ENCODE measurements at places on chromosomes 12 and 14.

- DNase-seq = no peak
These were observed 8.7 kb downstream of the PGAM5 start for GRCh38 chr12:132719141-132719953.

DNA sequence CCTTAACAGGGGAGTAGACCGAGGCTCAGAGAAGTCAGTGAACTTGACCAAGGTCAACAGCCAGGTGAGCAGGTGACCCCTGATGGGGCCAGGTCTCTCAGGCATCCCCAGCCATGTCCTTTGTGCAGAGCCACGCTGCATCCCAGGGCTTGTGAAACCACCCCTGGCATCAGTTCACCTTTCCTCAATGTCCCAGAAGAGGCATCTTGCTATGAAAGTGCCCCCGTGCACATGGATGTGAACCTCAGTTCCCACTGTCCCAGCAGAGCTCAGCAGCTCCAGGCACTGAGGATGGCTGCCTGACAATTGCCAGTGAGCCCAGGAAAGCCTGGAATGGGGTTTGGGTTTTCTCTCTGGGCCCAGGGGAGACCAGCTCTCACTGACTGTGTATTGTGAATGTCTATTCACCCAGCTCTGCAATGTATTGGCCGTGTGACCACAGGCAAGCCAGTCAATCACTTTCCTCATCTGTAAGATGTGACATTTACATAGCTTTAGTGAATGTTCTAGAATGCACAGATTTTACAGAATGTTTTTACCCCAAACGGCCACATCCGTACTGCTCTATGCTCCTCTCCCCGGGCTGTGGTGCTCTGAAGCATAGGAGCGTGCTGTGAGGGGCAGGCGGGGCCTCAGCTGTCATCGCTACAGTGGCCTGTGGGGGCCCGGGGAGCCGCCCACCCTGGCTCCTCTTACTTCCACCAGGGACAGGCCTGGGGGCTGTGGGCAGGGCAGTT is 4.9 kb downstream of the CACNA2D4 start:
- peak; percentile 3 for DNase-seq

- DNase-seq = no peak
These were observed 90.4 kb downstream of the SRRM4 start for GRCh38 chr12:119071638-119072231.

GRCh38 chr12:64440100-64440499 is 11.8 kb upstream of the TBK1 start:
- no peak for DNase-seq

GRCh38 chr12:1655225-1655788 is 26.3 kb downstream of the WNT5B start:
- DNase-seq = no peak

- DNase-seq = no peak
These were observed 17.3 kb upstream of the CHGA start for GRCh38 chr14:92905667-92906066.

DNA sequence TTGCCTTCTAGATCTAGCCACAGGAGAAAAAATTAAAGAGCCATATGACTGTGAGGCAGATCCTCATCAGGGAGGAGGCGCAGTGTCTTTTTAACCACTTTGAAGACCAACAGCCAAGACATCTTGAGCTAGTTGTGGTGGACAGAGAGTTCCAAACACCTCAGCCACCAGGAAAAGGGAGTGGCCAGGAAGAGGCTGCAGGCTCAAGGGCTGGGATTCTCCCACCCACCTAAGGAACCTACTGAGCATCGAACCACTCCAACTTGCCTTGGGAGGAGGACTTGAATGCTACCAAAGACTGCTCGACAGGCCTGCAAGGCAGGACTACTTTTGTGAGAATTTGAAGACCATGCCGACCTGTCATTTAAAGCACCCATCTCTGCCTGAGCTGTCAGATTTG is 14.5 kb upstream of the MDM2 start:
- no peak for DNase-seq

GRCh38 chr12:33560653-33561208 is 121.1 kb upstream of the SYT10 start:
- DNase-seq = no peak

DNA sequence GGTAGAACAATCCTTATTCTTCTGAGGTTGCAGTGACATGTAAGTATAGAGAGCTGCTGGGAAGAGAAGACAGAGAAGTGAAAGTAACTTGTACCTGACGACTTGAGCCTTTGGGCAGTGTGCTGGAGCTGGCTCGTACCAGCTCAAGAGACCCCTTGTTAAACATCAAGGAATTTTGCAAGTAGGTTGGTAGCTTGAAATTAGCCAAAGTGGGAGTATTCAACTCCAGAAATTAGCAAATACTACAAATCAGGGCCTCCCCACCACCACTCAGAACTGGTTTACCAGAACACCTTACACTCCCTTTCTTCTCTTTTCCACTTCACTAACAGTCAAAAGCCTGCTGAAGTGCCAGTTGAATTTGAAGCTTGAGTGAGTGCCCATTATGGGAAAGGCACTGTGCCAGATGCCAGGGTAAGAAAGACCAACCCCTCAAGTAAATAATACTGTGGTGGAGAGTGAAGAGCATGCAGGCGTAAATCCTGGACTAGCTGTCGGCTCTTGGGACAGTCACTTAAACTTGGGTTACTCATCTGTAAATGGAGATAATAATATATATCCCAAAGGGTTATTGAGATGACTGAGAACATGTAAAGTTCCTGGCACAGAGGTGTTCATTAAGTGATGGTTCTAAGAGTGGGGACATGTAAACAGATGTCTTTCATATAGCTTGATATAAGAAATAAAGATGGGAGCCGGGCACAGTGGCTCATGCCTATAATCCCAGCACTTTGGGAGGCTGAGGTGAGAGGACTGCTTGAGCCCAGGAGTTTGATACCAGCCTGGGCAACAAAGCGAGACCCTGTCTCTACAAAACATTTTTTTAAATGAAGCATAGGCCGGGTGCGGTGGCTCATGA is 27.0 kb upstream of the EID3 start:
- no peak for DNase-seq

DNA sequence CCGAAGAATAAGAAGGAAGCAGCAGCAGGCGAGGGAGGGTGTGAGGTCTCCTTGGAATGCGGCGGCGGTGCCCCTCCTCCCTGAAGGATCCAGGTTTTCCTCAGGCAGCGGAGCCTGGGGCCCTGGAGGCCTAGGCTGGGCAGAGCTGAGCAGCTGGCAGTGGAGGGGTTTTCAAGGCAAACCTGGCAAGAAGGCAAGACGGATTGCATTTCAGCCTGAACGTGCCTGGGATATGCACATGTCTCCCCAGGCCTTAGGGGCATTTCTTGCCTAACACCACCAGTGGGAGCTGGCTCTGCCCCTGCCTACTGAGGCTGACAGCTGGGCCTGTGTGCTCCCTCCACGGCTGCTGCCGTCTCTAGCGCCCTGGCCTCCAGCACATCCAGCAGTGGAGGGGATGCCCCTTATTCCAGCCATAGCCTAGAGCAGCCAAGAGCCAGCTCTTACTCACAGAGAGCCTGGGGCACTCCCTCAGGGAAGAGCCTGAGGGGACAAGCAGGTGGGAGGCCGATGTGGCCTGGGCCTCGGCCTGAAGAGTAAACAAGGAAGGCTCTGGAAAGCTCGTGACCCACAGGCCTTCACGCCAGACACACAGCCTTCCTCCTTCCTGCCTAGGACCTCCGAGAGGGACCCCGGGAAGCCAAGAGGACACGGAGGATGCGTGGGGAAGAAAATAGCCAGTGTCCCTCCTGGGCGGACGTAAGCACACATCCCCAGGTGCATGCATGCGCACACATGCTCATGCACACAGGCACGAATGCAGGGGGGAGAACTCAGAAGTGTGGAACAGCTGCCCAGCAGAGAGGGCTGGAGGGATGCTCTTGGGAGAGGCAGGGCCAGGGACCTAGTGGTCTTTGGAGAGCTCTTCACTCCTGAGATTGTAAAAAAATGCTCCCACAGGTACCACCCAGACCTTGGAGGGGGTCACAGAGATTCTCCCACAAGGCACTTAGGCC is 23.0 kb upstream of the EIF2B2 start:
- no peak for DNase-seq

DNA sequence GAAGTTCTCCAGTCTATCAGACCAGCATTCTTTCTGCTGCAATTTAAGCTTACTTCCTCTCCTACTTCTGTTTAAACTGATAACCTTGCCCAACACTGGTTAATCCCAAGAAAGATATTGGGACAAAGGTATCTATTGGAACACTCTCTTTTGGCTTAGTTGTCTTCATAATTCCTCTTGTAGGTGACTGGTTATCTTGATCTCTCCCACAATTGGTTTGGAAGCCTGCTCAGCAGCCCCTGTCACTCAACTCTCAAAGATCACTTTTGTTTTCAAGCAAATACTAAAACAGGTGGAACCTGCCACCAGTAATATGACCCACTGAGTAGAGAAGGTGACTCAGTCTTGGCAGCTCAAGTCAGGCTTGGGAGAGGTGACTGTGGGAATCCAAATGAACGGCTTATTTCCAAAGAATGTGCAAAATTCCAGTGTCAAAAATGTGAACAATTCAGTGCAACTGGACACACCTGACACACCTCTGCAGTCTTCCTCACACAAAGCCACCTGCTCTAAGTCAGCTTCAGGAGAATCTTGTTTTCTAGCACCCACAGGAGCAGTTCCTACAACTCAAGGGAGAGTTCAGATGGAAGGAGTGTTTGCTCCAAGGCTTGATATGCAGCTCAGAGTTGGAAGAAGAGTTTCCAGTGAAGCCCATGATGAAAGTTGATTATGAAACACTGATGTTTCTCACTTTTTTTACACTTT is 83.2 kb upstream of the SLC38A2 start:
- DNase-seq = no peak

- DNase-seq = no peak
These were observed 180.2 kb downstream of the FOXN3 start for GRCh38 chr14:89236851-89237250.

- no peak for DNase-seq
These were observed 22.4 kb upstream of the LRRC10 start for GRCh38 chr12:69633061-69633460.

GRCh38 chr14:37257501-37258070 is 59.8 kb downstream of the MIPOL1 start:
- DNase-seq = no peak

GRCh38 chr12:65670775-65671174 is 153.5 kb upstream of the HMGA2 start:
- DNase-seq = no peak

DNA sequence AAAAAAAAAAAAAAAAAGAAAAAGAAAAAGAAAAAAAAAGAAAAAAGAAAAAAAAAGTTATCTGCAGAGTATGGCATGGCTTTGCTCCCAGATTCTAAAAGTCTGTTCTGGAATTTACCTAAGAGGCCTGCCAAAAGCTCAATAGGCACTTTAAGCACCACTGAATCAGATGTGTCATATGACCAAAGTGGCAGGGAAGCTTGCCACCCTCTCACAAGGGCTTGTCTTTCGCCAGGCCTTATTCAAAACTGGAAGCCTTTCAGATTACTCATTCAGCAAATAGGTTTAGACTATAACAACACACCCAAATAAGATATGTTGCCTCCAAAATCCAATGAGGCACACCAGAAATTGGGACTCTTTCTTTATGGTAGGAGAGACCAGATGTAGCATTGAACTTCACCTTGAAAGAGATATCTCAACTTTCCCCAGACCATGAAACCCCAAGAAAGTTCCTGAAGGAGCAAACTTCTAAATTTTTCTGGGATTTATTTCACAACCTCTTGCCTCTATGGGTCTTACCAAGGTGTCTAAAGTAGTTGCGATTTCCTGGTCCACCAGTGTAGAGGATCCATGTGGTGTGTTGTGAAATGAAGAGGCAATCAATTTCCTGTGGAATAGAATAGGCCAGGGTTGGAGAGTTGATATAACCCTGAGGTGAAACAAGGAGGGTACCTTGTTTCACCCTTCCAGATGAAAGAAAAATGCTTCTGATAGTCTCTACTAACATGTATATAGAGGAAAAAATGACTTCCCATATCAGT is 218.8 kb downstream of the DAD1 start:
- DNase-seq = no peak

- no peak for DNase-seq
These were observed 291.4 kb upstream of the OR4E1 start for GRCh38 chr14:21965042-21965441.

DNA sequence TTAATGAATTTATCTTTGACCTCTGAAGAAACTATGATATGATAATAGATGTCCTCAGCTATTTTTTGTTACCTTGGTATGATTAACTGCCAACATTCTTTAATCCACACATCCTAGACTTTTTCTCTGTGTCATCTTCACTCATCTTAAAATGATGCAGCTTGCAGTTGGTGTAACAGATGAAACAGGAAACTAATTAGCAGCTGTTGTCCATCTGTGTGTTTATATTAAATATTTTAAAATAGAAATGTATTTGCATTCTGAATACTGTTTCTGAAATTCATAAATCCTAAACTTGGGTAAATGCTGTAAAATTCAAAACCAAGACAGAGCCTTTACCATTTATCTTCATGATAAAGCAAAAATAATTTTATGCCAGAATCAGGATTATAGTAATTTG is 56.1 kb upstream of the GARIN2 start:
- no peak for DNase-seq

GRCh38 chr12:53097564-53098353 is at the start of gene IGFBP6:
TSS of gene IGFBP6 (plus strand) at chr12:53097667. CDS start at chr12:53097718, 51 bp downstream.
- peak; percentile 79 for DNase-seq

- peak; percentile 92 for DNase-seq
These were observed 13.6 kb downstream of the TTC9 start for GRCh38 chr14:70655110-70655826.

DNA sequence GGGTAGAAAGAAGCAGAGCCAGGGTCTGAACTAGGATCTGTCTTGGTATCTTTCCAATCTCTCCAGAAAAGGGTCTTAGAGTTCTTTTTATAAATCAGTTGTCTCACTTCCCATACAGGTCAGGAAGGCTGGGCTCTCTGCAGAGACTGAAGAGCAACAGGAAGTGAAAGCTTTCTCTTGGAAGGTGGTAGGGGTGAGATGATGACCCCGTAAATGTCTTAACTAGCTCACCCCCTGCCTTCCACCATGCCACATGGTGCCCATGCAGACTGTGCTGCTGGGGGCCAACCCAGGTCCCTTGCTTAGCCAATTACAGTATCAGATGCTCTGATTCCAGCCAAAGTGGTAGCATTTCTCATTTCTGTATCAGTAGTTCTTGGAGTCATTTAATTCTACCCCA is 17.6 kb upstream of the RASSF8 start:
- DNase-seq = no peak

DNA sequence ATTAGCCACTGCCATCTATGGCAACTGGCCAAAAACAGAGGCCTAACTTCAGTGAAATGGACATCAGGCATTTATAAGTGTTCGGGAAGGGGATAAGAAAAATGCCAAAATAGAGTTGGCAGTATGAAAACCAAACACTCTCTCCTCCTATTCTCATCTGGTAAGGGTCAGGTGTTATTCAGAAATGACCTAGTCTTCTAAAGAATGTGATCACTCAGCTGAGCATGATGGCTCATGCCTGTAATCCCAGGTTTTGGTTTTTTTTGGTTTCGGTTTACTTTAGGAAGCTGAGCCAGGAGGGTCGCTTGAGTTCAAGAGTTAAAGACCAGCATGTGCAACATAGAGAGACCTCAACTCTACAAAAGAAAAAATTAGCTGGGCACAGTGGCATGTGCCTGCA is 170.3 kb downstream of the GRIN2B start:
- no peak for DNase-seq

- no peak for DNase-seq
These were observed 90.3 kb downstream of the KCNK10 start for GRCh38 chr14:88232771-88233170.
